ENCODE measurements at places on chromosomes 13 and 19. TPM values are rescaled to one million over a fixed set of nuclear protein-coding genes. Genes with fewer than 3 reads are reported as not detected.

ZNF763 gene
- polyA plus RNA-seq = 3.9 TPM

PROZ gene
- not detected for polyA plus RNA-seq

ZNF726 gene
- polyA plus RNA-seq = 1.5 TPM

SPACA6 gene
- 3.5 TPM for polyA plus RNA-seq

PRSS57 gene
- polyA plus RNA-seq = not detected

FXYD3 gene
- polyA plus RNA-seq = not detected

PSG3 gene
- polyA plus RNA-seq = not detected

SYNGR4 gene
- not detected for polyA plus RNA-seq

GRCh38 chr13:110301606-110302553 is 5.1 kb downstream of the COL4A1 start:
- no peak overlapping the region for H3K27ac ChIP-seq
- no peaks in the 10 kb centered on the region for H3K4me1 ChIP-seq
- peaks cover 55% of the 10 kb centered on the region for H3K27me3 ChIP-seq
- H3K36me3 ChIP-seq = no peaks in the 10 kb centered on the region
- no peak overlapping the region for H3K4me3 ChIP-seq

GRCh38 chr19:4267101-4267900 is 11.8 kb upstream of the SHD start:
- H3K36me3 ChIP-seq = peaks cover 4% of the 10 kb centered on the region
- peak; percentile 45 for DNase-seq
- H3K27me3 ChIP-seq = no peaks in the 10 kb centered on the region
- H3K27ac ChIP-seq = peak overlapping the region; percentile 72
- no peak overlapping the region for H3K4me3 ChIP-seq
- H3K4me1 ChIP-seq = peaks cover 13% of the 10 kb centered on the region

DNA sequence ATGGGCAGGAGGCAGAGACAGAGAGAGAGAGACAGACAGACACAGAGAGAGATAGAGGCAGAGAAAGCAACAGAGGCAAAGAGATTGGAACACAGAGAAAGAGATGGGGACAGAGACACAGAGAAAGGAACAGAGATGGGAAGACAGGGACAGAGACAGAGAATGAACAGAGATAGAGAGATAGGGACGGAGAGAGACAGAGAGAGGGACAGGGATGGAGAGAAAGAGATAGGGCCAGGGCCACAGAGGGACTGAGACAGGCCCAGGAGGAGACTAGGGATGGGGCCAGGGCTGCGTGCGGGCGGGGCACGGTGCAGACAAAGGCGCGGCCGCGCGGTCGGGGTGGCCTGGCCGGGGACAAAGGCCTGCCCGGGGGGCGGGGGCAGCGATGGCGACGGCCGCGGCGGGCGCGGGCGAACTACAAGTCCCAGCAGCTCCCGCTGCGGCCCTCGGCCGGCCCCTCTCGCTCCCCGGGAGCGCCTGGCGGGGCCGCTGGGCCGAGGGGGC is at the start of gene ZNF358:
ZNF358 (plus strand) TSS at position 459 of the 507 bp plus-strand sequence. CDS start 3,140 bp downstream, outside the sequence.
- no peaks in the 10 kb centered on the region for H3K36me3 ChIP-seq
- H3K4me3 ChIP-seq = peak within 1 kb of the TSS; percentile 82
- peak within 1 kb of the TSS; percentile 92 for H3K27ac ChIP-seq
- DNase-seq = no peak

- H3K27me3 ChIP-seq = no peaks in the 10 kb centered on the region
- H3K36me3 ChIP-seq = no peaks in the 10 kb centered on the region
- no peak overlapping the region for H3K27ac ChIP-seq
- no peak overlapping the region for H3K4me3 ChIP-seq
- H3K4me1 ChIP-seq = peaks cover 70% of the 10 kb centered on the region
- DNase-seq = no peak
These were observed 9.4 kb upstream of the GRAMD1A start for GRCh38 chr19:34990578-34991192.

DNA sequence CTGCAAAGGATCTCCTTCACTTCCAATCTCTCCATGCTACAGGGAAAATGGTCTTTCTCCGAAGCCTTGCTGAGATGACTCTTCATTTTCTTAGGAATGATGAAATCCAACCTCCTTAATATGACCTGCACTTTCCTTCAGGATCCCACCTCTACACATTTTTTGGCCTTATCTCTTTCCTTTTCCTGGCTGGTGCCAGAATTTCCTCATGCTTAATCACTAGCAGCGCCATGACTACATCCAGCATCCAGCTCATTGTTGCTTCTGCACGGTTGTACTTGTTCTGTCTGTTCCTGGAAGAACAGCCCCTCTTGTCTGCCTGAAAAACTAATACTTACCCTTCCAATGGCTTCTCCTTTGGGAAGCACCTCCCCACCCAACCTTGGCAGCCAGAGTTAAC is 68.4 kb downstream of the TEX26 start:
- no peaks in the 10 kb centered on the region for H3K36me3 ChIP-seq
- H3K27me3 ChIP-seq = peaks cover 21% of the 10 kb centered on the region
- H3K4me1 ChIP-seq = no peaks in the 10 kb centered on the region
- DNase-seq = no peak
- no peak overlapping the region for H3K4me3 ChIP-seq

GRCh38 chr19:13887018-13887436 is 10.1 kb downstream of the NANOS3 start:
- H3K27ac ChIP-seq = no peak overlapping the region
- no peak for DNase-seq
- H3K4me1 ChIP-seq = peaks cover 36% of the 10 kb centered on the region
- H3K36me3 ChIP-seq = no peaks in the 10 kb centered on the region
- H3K4me3 ChIP-seq = peak overlapping the region; percentile 57

- peak overlapping the region; percentile 2 for H3K4me3 ChIP-seq
- peak overlapping the region; percentile 69 for H3K27ac ChIP-seq
- no peaks in the 10 kb centered on the region for H3K36me3 ChIP-seq
- H3K27me3 ChIP-seq = no peaks in the 10 kb centered on the region
- no peak for DNase-seq
- H3K4me1 ChIP-seq = peaks cover 31% of the 10 kb centered on the region
These were observed 1.9 kb downstream of the GTPBP3 start for GRCh38 chr19:17339088-17339741.

DNA sequence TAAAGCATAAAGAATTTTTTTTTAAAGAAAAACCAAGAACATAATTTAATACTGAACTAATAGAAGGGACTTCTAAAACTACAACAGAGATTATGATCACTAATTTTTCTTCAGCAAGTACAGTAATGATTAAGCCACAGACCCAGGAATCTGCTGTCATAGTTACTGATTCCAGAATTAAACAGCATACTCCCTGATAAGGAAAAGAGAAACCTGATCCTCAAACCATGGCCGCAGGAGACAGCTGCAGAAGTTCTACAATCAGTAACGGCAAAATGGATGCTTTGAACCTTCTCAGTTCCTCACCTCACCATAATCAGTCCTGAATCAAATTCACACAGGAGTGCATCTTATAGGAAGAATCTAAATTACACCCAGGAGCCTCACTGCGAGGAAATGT is 939.0 kb upstream of the SLITRK1 start:
- no peak overlapping the region for H3K4me3 ChIP-seq
- no peaks in the 10 kb centered on the region for H3K4me1 ChIP-seq
- no peak for DNase-seq
- H3K27ac ChIP-seq = no peak overlapping the region
- no peaks in the 10 kb centered on the region for H3K36me3 ChIP-seq

- no peaks in the 10 kb centered on the region for H3K36me3 ChIP-seq
- no peak for DNase-seq
- H3K4me3 ChIP-seq = peak overlapping the region; percentile 92
- H3K4me1 ChIP-seq = peaks cover 36% of the 10 kb centered on the region
- no peaks in the 10 kb centered on the region for H3K27me3 ChIP-seq
These were observed 1.7 kb downstream of the PRR12 start for GRCh38 chr19:49592486-49593232.

DNA sequence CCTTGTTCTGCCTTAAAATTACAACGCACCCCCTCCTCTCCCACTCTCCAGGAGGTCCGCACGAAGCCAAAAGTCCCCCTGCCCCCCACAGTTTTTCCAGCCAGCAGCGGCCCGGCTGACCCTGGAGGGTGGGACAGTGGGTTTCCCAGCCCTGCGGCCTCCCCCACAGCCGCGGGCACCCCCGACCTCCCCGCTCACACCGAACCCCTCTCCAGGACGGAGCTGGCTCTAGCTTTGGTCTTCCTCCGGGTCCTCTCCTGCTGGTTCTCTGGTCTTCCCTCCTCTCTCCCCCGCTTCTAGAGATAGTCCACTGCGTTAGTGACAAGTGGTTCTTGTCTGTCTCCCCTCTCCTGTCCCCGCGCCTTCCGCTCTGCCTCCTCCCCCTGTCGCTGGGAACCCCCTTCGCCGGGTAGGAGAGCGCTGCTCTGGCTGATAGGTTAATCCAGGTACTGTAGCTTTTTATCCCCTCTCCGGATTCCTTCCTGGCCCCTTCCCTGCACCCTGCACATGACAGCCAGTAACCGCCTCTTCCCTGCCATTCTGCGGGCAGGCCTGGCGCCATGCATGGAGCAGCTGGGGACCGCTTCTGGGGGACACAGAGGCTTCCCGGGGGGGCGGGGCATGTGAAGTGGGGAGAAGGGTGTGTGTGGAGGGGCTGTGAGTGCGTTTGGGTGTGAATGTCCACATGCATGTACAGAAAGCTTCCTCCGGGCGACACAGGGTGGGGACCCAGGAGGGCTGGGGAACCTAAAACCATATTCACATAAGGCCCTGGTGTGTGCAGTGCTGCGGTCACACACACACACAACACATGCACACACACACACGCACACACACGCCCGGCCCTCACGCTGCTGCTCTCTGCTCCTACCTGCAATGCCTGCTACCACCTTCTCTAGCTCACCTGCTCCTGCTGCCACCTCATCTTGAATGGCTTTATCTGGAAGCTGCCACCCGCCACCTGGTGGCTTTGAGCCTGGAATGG is 17.2 kb downstream of the PRR36 start:
- no peak for DNase-seq
- H3K27me3 ChIP-seq = peaks cover 18% of the 10 kb centered on the region
- H3K27ac ChIP-seq = no peak overlapping the region
- H3K4me3 ChIP-seq = no peak overlapping the region
- peaks cover 10% of the 10 kb centered on the region for H3K4me1 ChIP-seq

DNA sequence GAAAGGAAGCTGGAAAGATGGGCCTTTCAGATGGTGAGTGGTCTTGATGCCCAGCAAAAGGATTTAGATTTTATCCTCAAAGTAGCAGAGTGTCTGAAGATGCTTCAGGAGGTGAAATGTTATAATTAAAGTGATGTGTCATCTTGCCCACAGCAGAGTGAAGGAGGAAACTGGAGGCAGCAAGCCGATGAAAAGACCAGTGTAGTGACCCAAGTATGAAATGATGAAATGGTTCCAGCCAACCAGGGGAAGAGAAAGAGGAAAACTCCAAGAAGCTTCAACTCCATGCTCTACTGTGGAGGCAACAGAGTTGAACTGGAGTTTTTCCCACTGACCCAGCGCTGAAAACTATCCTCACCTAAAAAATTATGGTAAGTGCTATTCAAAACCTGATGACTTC is 66.7 kb downstream of the FOXO1 start:
- H3K27me3 ChIP-seq = no peaks in the 10 kb centered on the region
- peaks cover 47% of the 10 kb centered on the region for H3K4me1 ChIP-seq
- no peaks in the 10 kb centered on the region for H3K36me3 ChIP-seq
- H3K27ac ChIP-seq = peak overlapping the region; percentile 92
- DNase-seq = no peak
- peak overlapping the region; percentile 82 for H3K4me3 ChIP-seq

- H3K4me3 ChIP-seq = no peak overlapping the region
- DNase-seq = no peak
- no peaks in the 10 kb centered on the region for H3K36me3 ChIP-seq
- no peak overlapping the region for H3K27ac ChIP-seq
These were observed 358.9 kb downstream of the ITGBL1 start for GRCh38 chr13:101811284-101811839.

DNA sequence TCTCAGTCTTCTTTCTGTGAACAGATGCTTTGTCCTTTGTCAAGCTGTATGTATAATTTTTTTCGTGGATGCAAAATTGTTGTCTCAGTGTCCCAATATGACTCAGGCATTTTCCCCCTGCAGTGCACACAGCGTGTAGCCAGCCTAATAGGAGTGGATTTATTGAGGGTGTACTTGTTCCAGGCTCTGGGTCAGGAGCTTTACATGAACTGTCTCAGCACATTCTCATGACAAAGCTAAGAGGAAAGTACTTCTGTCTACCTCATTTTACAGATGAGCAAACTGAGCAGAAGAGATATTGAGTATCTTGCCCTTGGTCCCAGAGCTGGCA is 50.8 kb downstream of the STK24 start:
- peaks cover 7% of the 10 kb centered on the region for H3K36me3 ChIP-seq
- H3K4me3 ChIP-seq = no peak overlapping the region
- no peaks in the 10 kb centered on the region for H3K27me3 ChIP-seq
- peaks cover 96% of the 10 kb centered on the region for H3K4me1 ChIP-seq

GRCh38 chr13:86572115-86572514 is 772.9 kb upstream of the SLITRK6 start:
- H3K27me3 ChIP-seq = no peaks in the 10 kb centered on the region
- no peak overlapping the region for H3K4me3 ChIP-seq
- DNase-seq = no peak
- H3K36me3 ChIP-seq = no peaks in the 10 kb centered on the region
- no peak overlapping the region for H3K27ac ChIP-seq

DNA sequence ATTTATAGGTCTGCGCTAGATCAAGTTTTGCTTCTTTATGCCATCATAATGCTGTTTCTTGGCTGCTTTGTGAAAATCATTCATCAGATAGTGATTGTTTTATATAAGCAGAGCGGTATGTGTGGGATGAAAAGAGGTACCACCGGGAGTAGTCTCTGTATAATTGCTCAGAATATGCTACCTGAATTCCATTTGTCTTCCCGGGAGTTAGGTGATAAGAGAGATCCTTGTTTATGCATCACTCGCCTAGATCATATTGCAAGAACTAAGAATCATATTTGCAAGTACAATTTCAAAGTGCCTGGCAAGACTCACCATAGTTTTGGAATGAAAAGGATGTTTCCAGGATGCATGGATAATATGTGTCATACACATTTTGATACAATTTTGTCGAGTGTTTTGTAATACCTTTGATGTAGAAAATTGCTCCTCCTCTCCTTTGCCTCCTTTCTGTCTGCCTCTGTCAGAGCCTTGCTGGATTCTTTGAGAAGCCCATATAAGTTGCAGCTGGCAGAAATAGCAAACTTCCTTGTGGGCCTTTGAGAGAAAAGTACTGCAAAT is 1306.0 kb upstream of the SLC10A2 start:
- no peaks in the 10 kb centered on the region for H3K4me1 ChIP-seq
- H3K27ac ChIP-seq = no peak overlapping the region
- H3K4me3 ChIP-seq = no peak overlapping the region

DNA sequence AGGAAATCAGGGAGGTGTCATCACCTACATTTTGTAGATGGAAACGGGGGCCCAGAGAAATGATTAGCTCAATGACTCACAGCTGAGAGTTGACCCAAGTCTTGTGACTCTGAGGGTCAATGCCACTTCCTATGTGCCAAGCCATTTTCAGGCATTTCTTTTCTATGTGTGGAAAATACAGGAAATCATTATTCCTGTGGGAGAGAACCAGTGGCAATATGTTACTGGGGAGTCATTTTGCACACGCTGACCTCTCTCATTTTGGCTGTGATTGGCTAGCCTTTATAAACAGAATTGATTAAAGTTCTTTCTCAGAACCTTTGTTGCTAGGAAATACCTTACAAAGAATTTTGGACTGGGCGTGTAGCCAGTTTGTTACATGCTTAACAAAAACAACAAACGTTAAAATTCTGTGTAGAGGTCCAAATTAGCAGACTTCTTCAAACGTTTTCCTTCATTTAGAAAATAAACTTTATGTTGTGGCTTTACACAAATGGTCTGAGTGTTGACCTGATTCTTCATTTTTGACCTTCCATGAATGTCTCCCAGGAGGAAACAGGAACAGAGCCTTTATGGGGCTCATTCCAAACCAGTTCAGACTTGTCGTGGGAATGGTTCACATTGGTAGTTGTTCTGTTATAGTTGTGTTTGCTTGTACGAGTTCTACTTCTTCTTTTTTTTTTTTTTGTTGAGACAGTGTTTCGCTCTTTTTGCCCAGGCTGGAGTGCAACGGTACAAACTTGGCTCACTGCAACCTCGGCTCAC is 11.4 kb downstream of the PCCA start:
- peaks cover 28% of the 10 kb centered on the region for H3K4me1 ChIP-seq
- H3K4me3 ChIP-seq = no peak overlapping the region
- H3K36me3 ChIP-seq = peaks cover 21% of the 10 kb centered on the region
